GM10248 (cell line): ENCODE measurements at places on chromosomes 2 and 18.
A peak's percentile ranks its signal among the peaks of the same experiment; 100 is the strongest.

DNA sequence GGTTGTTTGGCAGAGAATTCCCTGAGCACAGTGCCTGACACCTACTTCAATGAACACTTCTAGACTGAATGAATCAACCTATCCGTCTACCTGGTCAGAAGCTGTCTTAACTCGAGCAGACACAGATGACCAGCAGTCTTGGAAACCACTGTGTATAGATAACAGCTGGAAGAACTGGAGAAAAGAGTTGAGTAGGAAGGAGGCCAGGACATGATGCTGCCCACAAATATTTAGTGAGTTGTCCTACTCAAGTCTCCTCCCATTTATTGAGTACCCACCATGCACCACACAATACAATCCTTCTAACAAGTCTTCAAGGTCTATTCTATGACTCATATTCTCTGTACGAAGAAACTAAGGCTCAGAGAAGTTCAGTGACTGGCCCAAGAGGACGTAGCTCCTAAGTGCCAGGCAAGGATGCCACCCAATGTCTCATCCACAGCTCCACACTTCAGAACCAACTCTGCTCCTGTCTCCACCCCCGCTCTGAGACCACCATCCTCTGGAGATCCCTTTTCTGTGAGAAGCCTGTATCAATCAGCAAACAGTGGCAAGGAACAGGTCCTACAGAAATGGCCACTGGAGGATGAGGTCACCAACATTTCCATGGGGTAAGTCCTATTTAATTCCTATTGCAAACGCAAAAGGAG lies 62.2 kb downstream of the GALNT14 start:
- DNase-seq, result no peak

GRCh38 chr2:113876503-113877387 lies 13.1 kb upstream of the ACTR3 start:
- DNase-seq, result no peak

GRCh38 chr2:25377822-25378421 lies 36.2 kb upstream of the DNMT3A start:
- no peak for DNase-seq

GRCh38 chr18:54250846-54251261 lies 18.5 kb upstream of the POLI start:
- DNase-seq, result peak; percentile 31

DNA sequence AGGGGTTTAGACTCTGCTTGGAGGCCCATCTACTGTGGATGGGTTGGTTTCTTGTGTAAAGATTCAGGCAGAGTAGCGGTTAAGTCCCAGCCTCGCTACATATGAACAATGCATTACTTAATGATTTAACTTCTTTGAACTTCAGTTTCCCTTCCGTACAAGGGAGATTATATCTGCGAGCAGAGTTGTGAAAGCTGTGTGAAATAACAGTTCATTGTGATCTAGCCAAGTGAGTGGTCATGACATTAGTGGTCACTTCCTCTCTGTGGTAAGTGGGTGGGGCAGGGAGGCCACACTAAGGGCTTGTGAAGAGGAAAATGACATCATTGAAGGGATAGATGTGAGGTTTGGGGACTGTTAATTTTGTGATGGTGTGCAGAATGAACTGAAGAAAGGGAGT lies 14.1 kb upstream of the MEX3C start:
- DNase-seq, result peak; percentile 53

- DNase-seq, result peak; percentile 30
These were observed 223.1 kb downstream of the PHLPP1 start for GRCh38 chr18:62938487-62938886.

- DNase-seq, result no peak
These were observed 653 bp downstream of the MRPS9 start for GRCh38 chr2:105038383-105039061.

GRCh38 chr18:7168408-7168807 lies 50.8 kb upstream of the LAMA1 start:
- DNase-seq, result no peak

- DNase-seq, result no peak
These were observed 20.6 kb downstream of the SLC16A14 start for GRCh38 chr2:230048010-230048671.

- no peak for DNase-seq
These were observed 187.1 kb downstream of the ZNF407 start for GRCh38 chr18:74784752-74785151.

DNA sequence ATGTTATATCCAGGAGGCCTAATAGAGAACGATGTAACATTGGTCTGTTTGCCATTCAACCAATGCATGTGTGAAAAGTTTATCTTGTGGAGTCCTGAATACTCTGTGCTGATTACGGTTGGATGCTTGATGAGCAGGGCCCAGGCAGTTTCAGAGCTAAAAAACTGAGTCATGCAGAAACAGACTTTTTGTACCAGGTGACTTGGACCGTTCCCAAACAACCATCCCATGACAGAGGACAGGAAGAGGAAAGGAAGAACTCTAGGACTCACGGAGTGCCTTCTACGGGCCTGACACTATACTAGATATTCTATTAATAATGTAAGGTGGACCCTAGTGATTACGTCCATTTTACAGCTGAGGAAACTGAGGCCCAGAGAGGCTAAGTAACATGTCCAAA lies 142.1 kb downstream of the ARHGAP28 start:
- no peak for DNase-seq

DNA sequence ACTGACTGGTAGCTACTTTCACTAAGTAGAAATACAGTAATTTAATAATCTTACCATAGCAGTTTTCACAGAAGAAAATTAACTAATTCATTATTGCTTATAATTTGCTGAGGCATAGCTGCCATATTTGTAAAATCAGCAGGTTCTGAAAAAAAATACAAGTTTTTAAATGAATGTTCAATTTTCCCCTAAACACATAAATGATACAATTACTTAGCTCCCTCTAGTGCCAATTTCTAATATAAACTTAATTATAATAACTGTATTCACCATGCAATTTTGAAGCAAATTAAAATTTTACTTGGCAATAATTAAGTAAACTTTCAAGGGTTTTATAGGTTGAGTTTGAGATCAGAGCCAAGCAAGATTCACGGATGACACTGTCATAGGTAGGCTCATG lies 1321.6 kb upstream of the ACVR2A start:
- no peak for DNase-seq

DNA sequence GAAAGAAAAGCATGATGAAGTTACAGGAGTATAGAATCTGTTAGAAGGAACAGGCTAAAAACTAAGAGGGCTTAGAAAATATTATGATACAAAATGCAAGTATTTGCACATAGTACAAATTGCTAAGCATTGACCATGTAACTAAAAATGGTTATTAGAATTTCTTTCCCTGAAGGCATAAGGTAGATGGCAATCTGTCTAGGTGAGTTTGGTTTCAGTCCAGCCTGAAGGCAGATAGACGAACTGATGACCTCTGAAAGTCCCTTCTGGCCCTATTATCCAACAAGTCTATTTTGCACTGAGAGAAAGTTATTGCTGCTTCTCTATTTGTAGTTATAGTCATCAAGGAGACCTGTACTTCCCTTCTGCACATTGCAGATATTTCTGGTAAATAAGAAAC lies 663.5 kb downstream of the LRP1B start:
- DNase-seq, result no peak
